ENCODE measurements at places on chromosomes 4 and X.

GRCh38 chr4:181905708-181906107 lies 337.5 kb upstream of the TENM3 start:
- no peak for DNase-seq

- no peak for DNase-seq
Measured at GRCh38 chr4:90503677-90504076, 376.5 kb downstream of the CCSER1 start.

DNA sequence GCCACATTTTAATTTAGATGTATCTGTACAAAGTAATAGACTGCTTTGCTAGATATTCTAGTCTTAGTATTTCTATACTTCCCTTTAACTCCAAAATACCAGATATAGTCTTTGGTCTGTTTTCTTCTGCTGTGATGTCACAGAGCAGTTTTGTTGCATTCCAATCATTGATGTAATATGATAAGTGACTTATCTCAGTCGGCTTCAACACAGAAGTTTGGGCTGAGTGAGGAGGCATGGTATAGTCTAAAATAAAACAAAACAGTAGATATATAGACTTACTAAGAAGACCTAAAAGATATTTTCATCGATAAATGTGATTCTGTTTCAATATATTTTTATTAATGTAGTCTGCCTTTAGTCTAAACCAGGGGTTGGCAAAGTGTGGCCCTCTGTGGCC lies 169.9 kb downstream of the DCK start:
- no peak for DNase-seq

DNA sequence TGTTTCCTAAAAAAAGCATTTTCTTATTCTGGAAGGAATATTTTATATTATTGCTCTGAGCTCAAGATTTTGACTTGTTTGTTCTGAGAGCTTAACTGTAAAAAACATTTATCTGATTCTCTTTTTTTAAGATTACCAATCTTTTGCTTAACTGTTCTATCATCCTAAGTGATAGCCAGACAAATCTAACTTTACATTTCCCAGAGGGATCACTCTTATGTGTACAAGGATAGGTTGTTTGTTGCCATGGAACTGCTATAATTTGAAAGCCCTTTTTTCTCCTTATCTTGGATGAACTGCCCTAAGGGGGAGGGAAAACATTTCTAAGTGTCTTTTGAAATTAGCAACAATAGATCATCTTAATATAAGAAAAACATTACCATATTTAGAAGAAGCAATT lies 494.7 kb downstream of the TRAM1L1 start:
- DNase-seq, result no peak

DNA sequence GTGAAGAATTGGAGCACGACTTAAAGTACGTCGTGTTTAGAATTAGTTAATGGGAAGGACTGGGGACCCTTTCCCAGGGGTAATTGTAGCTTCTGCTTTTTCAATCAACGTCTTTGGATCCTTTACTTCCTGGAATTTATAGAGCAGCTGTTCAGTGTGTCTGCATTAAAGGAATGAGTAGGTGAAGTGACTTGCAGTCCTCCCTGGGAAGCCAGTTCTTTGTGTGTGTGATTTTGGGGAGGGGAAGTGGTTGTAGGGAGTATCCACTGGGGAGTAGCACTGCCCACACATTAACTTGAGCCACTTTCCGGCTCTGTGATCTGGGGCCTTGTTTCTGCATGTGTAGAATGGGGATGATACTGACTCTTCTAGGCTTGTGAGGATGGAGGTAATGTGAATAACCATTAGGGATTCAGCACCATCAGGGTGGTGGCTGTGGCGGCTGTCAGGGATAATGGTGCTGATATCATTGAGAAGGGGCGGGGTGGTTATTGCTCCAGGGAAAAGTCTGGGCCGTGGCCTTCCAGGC lies 54.7 kb downstream of the TMEM131L start:
- DNase-seq, result no peak

DNA sequence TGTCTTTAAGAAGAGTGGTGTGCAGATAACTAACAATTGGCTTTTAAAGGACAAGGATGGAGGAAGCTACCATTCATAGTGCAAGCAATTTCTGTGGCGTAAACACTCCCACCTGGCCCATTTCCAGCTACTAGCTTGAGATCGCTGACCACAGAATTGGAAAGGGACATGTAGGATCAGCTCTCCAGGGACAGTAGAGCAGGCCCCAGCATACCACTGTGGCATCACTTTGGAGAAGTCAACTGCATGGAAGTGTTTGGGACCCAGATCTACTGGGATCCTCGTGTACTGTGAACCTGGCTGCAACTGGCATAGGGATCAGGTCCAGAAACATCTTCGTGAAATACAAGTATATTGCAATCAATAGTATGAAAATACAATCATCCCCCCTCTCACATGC lies 515.0 kb downstream of the INPP4B start:
- no peak for DNase-seq

DNA sequence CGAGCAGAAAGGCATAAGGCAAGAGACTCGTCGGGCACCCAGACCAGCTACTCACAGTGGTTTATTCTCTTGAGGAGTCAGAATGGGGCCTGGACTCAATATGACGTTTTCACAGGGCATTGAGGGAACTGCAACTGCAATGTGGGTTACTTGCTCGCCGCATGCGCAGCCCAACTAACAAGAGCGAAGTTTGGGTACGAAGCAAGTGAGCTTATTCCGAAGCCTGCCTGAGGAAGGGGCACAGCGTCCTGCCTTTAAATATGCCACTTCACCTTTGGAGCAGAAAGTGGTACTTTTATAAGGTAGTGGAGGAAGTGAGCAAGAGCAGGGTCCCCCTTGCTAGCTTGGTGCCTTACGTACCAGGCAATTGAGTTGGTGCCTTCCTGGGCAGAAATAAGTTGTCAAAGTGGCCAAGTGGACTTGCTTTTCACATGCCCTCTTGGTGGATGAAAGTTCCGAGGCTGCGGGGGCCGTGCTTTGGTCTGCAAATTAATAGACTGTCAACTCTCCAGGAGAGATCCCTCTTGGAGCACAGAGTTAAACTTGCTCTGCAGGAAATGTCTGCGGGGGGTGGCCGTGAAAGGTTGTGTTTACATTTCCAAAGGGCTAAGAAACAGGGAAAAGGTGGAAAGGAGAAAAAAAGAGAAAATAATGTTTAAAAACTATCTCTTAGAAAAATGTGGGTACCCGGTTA lies 480.4 kb downstream of the TRIML1 start:
- no peak for DNase-seq

DNA sequence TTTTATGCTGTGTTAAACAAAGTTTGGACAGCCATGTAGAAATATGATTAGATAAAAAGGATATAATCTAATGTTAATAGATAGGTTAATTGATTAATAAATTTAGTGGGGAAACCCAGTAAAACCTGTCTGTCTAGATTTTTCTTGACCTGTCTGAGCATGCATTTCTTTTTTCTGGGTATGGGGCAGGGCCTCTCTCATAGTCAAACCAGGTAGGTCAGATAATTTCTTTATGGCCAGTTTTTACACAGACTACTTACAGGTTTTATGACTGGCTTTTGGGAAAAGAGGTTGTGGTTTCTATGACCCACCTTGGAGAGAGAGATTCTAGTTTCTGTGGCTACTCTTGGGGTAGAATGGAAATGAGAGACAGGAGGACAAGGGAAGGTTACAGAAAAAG lies 135.6 kb upstream of the EPHA5 start:
- DNase-seq, result no peak

GRCh38 chrX:151737494-151737893 lies 2.9 kb downstream of the CNGA2 start:
- no peak for DNase-seq

GRCh38 chr4:5003372-5003857 lies 15.8 kb downstream of the CYTL1 start:
- DNase-seq, result no peak

- no peak for DNase-seq
Measured at GRCh38 chrX:73647212-73647611, 84.2 kb downstream of the CHIC1 start.

GRCh38 chr4:165378745-165379677 lies at the start of gene CPE:
Gene CPE (plus strand): TSS chr4:165379008. CDS start chr4:165379222, 214 bp downstream.
- peak; percentile 80 for DNase-seq

- DNase-seq, result no peak
Measured at GRCh38 chr4:83267121-83267829, 17.3 kb downstream of the COQ2 start.

DNA sequence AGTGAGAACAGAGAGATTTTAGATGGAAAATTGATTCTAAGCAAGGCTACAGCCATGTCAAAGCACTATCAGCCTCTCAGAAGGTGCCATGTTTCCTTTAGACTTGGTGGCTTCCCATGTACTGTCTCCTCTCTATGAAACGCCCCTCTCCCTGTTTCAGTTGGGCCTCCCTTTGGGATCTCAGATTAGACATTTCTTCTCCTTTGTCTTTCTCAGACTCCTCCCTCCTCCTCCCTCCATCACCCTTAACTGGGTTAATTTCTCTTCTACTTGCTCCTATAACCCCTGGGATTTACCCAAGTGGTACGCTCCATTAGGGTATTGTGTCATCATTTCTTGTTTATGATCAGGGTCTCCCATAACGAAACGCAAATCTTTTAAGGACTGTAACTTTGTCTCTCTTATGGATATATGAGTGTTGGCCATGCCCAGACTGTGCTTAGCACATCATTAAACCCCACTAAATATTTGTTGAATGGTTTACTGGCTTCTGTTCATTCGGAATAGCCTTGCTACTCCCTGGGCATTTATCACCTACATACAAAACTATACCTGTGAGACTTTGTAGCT lies 106.8 kb downstream of the FAM9B start:
- no peak for DNase-seq

DNA sequence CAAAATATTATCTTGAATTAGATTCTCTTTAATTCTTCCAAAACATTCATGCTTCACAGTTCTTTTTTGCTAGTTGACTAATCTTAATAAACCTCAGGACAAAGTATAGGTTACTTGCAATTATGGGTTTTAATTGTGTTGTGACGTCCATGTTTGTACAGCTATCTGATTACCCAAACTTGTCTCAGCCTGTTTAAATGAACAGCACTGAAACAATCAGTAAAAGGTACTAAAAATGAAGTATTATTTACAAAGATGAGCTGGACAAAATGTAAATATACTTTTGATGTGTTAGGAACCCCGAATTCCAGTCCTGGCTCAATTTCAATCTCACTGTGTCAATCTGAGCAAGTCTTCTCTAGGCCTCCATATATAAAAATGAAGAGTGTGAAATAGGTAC lies 57.4 kb upstream of the SLC6A14 start:
- no peak for DNase-seq

DNA sequence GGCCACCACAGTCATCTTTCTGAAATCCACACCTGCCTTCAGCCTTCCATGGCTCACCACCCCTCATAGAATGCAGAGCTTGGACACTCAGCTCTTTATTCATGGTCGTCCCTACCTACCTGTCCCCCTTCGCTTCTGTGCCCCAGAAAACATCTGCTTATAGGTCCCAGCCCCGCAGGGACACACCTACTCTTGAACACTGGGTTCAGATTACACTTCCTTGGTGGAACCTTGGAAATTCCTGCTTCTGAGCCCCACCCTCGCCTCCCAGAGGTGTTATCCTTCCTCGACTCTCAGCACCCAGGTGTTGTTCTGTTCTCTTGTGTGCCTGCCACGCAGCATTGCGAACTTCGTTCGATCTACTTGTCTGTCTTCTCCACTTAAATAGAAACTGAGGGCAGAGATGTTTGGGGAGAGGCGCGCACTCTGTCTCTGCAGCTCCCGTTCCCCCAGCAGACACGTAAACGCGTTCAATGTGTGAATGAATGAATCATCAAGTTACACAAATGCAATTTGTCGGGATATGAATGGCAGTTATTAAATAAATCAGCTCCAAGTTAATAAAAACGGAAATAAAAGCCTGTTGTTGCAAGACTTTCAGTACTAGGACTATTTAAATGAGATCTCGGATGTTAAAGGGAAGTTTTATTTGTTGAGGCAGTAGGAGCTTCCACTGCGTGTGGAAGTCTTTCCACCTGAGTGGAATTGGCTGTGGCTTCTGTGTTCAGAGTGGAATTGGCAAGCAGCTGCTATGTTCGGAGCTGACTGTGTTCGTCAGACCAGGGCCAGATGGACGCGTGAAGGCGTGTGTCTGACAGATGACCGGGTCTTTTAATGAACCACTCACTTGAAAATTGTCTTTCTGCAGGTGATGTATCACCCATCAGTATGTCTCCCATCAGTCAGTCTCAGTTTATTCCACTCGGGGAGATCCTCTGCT lies 95.6 kb downstream of the STOX2 start:
- no peak for DNase-seq

DNA sequence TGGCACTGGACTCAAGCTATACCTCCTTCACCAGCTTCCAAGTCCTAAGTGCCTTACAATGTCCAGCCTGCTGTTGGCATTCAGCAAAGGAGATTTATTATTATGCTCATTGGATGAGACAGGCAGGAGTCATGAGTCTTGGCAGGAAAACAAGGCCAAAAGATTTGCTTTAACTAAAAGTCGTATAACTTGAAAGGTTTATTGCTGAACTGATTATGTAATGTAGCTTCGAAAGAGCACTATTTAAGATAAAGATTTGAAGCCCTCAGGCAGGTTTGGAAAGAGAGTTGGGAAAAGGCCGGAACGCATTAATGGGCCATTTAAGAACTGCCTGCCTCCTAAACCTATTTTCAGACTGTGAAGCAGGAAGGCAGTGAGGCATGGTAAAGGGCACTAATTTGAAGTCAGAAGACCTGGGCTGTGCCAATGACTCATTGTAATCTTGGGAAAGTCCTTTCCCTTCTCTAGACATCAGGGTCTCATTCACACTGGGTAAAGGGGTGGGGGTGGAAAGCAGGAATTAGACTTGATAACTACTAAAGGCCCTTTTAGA lies 280.5 kb upstream of the EDA2R start:
- no peak for DNase-seq

- DNase-seq, result no peak
Measured at GRCh38 chr4:149784018-149784417, 31.6 kb downstream of the IQCM start.

- DNase-seq, result no peak
Measured at GRCh38 chr4:3690551-3691152, 75.5 kb upstream of the ADRA2C start.

- no peak for DNase-seq
Measured at GRCh38 chrX:37425370-37425769, 76.2 kb downstream of the PRRG1 start.

GRCh38 chr4:26878794-26879391 lies 18.3 kb downstream of the STIM2 start:
- DNase-seq, result peak; percentile 40

DNA sequence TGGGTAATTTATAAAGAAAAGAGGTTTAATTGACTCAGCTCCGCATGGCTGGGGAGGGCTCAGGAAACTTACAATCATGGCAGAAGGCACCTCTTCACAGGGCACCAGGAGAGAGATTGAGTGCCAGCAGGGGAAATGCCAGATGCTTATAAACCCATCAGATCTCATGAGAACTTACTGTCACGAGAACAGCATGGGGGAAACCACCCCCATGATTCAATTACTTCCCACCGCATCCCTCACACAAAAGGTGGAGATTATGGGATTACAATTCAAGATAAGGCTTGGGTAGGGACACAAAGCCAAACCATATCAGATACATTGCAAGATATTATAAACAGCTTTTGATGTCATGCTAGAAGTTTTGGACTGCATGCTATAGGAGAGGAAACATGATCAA lies 204.3 kb downstream of the VEGFC start:
- no peak for DNase-seq

GRCh38 chr4:48227662-48228061 lies 42.0 kb downstream of the TEC start:
- DNase-seq, result peak; percentile 6

All from activated CD8-positive, alpha-beta T cell treated with anti-CD3 and anti-CD28 coated beads for 36 hours (primary cell).